Activated CD8-positive, alpha-beta T cell treated with anti-CD3 and anti-CD28 coated beads, Interleukin-2, amount 10 ng/mL, durations not matched to agents 7 days and 5 days (primary cell): ENCODE measurements at places on chromosomes 5 and 9.

GRCh38 chr5:160479926-160480325 lies 58.3 kb downstream of the PTTG1 start:
- DNase-seq: no peak
- H3K27ac ChIP-seq: no peak overlapping the region
- peaks cover 24% of the 10 kb centered on the region for H3K36me3 ChIP-seq
- peaks cover 31% of the 10 kb centered on the region for H3K4me1 ChIP-seq
- H3K4me3 ChIP-seq: no peak overlapping the region

DNA sequence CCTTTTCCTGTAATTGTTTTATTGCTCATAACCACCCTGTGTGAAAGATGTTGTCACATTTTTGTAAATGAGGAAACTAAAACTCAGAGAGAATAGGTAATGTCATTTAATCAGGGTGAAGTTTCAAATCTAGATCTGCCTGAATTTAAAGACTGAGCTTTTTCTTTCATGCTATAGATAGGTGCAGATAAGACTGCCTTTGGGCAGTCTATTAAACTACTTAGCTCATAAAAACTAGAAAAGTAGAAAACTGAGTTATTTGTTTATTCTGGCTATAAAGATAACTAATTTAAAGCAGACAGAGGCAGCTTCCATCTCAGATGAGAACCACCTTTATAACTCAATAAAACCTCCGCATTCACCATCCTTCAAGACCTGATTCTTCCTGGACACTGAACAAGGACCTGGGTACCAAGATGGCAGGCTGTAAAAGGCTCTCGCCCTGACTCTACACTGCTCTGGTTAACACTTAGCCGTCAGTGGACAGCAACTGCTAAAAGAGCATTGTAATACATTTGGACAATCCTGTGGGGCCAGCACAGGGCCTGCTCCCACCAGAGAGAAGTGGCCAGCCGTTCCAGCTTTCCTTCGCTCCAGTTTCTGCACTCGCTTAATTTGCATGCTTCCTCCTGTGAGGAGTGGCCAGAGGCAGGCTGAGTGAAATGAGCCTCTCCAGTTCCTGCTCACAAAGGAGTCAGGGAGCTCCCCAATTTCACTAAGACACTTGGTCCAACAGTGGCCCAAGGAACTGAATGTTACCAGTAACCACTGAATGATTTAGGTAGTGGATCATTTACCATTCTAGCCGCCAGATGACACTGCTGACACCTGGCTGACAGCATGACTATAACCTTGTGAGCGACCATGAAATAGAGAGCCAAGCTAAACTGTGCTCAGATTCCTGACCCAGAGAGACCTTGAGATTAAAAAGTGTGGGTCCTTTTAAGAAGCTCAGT lies 566.4 kb downstream of the EFNA5 start:
- no peaks in the 10 kb centered on the region for H3K27me3 ChIP-seq
- no peak overlapping the region for H3K4me3 ChIP-seq
- H3K27ac ChIP-seq: no peak overlapping the region
- DNase-seq: no peak
- H3K4me1 ChIP-seq: no peaks in the 10 kb centered on the region
- no peaks in the 10 kb centered on the region for H3K36me3 ChIP-seq

DNA sequence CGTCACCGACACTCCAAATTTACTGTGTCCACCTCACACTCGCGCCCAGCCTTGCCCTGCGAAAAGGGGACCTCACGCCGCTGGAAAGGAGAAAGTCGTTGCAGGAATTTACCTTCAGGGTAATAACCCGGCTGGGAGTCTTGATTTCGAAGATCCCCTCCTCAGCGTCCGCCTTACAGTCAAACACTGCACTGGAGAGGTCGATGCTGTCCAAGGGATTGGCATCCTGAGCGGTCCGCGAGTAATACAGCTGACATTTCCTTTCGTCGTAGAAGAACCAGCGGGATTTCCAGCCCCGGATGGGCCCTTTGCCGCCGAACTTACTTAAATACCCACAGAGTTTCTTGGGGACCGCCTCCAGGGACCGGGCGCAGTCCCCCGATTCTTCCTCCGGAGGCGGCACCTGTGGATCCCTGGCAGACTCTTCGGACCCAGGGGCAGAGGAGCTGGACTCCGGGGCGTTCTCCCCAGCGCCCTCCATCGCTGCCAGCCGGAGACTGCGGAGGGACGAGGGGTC lies 330 bp downstream of the TBC1D2 start:
- peaks cover 13% of the 10 kb centered on the region for H3K27me3 ChIP-seq
- peak overlapping the region; percentile 79 for H3K4me3 ChIP-seq
- peaks cover 17% of the 10 kb centered on the region for H3K4me1 ChIP-seq
- peak overlapping the region; percentile 98 for H3K27ac ChIP-seq
- no peaks in the 10 kb centered on the region for H3K36me3 ChIP-seq
- no peak for DNase-seq

GRCh38 chr9:101366038-101366756 lies 18.6 kb downstream of the BAAT start:
- H3K36me3 ChIP-seq: no peaks in the 10 kb centered on the region
- no peak for DNase-seq
- no peak overlapping the region for H3K27ac ChIP-seq
- no peaks in the 10 kb centered on the region for H3K27me3 ChIP-seq
- H3K4me1 ChIP-seq: no peaks in the 10 kb centered on the region

- no peak for DNase-seq
- H3K36me3 ChIP-seq: no peaks in the 10 kb centered on the region
- H3K27me3 ChIP-seq: peaks cover under 1% of the 10 kb centered on the region
- H3K4me3 ChIP-seq: no peak overlapping the region
- no peaks in the 10 kb centered on the region for H3K4me1 ChIP-seq
These were observed 8.9 kb upstream of the AIF1L start for GRCh38 chr9:131087354-131087893.

GRCh38 chr5:171806976-171807747 lies 21.5 kb downstream of the SMIM23 start:
- H3K4me1 ChIP-seq: peaks cover 6% of the 10 kb centered on the region
- H3K27ac ChIP-seq: no peak overlapping the region
- no peak overlapping the region for H3K4me3 ChIP-seq
- H3K36me3 ChIP-seq: no peaks in the 10 kb centered on the region
- peaks cover 31% of the 10 kb centered on the region for H3K27me3 ChIP-seq

DNA sequence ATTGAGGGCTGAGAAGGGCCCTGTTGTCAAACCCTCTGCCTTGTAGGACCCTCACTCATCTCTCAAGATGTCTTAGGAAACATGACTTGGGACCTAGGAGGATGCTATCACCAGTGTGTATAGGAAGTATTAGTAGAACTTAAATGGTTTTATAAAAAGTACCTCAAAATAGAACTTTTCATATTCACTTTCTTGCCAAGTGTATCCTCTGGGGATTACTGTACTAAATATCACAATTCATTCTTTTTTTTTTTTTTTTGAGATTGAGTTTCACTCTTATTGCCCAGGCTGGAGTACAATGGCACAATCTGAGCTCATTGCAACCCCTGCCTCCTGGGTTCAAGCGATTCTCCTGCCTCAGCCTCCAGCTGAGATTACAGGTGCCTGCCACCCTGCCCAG lies 56.2 kb downstream of the ARHGEF28 start:
- H3K36me3 ChIP-seq: no peaks in the 10 kb centered on the region
- no peak for DNase-seq
- H3K27ac ChIP-seq: no peak overlapping the region
- no peaks in the 10 kb centered on the region for H3K4me1 ChIP-seq

DNA sequence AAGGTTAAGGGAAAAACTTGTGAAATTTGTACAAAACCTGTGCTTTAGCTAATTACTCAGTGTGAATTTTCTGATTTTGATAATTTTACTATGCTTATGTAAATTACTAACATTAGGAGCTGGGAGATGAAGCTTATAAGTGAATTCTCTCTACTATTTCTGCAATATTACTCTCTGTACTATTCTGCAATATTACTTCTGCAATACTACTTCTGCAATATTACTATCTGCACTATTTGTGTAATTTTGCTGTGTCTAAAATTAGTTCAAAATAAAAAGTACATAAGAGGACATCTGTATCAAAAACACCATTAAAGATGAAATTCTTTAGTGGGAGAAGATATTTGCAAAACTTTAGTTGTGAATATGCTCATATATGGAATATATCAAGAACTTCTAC lies 62.9 kb downstream of the C9 start:
- no peak overlapping the region for H3K27ac ChIP-seq
- H3K27me3 ChIP-seq: peaks cover 8% of the 10 kb centered on the region
- no peak overlapping the region for H3K4me3 ChIP-seq
- DNase-seq: no peak

GRCh38 chr5:1780614-1780930 lies 19.1 kb downstream of the MRPL36 start:
- H3K27ac ChIP-seq: no peak overlapping the region
- H3K4me1 ChIP-seq: peaks cover 20% of the 10 kb centered on the region
- peaks cover 4% of the 10 kb centered on the region for H3K27me3 ChIP-seq
- no peaks in the 10 kb centered on the region for H3K36me3 ChIP-seq
- no peak for DNase-seq
- H3K4me3 ChIP-seq: no peak overlapping the region

GRCh38 chr9:99052815-99053715 lies 51.8 kb upstream of the TGFBR1 start:
- H3K27ac ChIP-seq: peak overlapping the region; percentile 81
- DNase-seq: peak; percentile 32
- H3K4me3 ChIP-seq: no peak overlapping the region
- H3K36me3 ChIP-seq: peaks cover 23% of the 10 kb centered on the region

- no peaks in the 10 kb centered on the region for H3K27me3 ChIP-seq
- no peaks in the 10 kb centered on the region for H3K36me3 ChIP-seq
- H3K4me1 ChIP-seq: no peaks in the 10 kb centered on the region
- no peak overlapping the region for H3K27ac ChIP-seq
These were observed 31.5 kb upstream of the FREM1 start for GRCh38 chr9:14941501-14942405.

DNA sequence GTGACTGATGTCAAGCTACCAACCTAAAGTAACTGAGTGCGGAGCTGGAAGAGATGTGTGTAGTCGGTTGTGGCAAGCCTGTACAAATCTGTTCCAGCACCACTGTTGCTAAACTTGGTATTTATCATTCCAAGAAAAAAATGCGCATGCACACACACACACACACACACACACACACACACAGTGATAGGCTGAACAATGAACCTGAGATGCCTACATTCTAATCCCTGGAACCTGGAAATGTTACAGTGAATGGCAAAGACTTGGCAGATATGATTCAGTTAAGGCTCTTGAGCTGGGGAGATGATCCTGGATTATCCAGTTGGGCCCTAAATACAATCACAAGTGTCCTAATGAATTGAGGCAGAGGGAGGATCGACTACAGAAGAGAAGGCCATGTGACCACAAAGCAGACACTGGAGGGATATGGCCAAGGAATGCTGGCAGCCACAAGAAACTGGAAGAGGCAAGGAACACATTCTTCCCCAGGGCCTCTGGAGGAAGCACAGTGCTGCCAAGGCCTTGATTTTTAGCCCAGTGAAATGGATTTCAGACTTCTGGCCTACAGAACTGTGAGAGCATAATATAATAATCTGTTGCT lies 49.7 kb upstream of the LHFPL2 start:
- DNase-seq: no peak
- H3K4me3 ChIP-seq: no peak overlapping the region
- peaks cover 3% of the 10 kb centered on the region for H3K27me3 ChIP-seq
- no peaks in the 10 kb centered on the region for H3K36me3 ChIP-seq

DNA sequence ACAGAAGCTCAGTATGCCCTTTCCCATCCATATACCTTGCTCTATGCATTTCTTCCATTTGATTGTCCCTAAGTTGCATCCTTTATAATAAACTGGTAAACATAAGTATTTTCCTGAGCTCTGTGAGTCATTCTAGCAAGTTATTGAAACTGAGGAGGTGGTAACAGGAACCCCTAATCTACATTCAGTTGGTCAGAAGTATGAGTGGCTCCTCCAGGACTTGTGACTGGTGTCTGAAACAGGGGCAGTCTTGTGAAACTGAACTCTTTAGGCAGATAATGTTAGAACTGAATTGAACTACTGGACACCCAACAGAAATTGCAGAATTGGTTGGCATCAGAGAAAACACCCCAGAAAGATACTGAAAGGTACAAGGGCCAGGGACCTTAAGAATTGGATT lies 133.1 kb upstream of the POU5F2 start:
- DNase-seq: no peak
- no peaks in the 10 kb centered on the region for H3K27me3 ChIP-seq
- H3K4me1 ChIP-seq: no peaks in the 10 kb centered on the region
- no peak overlapping the region for H3K4me3 ChIP-seq
